ENCODE measurements at places on chromosomes 2 and 18.
A peak's percentile ranks its signal among the peaks of the same experiment; 100 is the strongest.

GRCh38 chr2:242019344-242019743 lies 149.8 kb downstream of the RTP5 start:
- no peak for DNase-seq

DNA sequence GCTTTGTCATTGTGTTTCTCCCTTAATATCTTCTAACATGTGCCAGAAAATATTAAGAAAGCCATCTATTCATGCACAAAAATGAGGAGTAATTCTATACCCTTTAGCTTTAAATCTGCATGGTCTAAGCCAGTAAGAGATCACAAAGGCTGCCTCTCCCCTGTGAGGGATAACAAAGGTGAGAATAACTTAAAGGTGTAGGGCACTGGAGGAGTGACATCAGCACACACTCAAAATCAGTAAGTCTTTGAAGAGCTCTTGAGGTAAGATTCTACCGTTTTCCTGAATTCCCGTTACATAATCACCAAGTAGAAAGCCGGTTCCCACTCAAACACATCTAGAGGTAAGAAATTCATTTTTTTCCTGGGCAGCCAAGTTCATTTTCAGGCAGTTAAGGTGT lies 123.9 kb upstream of the SULT1C3 start:
- DNase-seq, result no peak

DNA sequence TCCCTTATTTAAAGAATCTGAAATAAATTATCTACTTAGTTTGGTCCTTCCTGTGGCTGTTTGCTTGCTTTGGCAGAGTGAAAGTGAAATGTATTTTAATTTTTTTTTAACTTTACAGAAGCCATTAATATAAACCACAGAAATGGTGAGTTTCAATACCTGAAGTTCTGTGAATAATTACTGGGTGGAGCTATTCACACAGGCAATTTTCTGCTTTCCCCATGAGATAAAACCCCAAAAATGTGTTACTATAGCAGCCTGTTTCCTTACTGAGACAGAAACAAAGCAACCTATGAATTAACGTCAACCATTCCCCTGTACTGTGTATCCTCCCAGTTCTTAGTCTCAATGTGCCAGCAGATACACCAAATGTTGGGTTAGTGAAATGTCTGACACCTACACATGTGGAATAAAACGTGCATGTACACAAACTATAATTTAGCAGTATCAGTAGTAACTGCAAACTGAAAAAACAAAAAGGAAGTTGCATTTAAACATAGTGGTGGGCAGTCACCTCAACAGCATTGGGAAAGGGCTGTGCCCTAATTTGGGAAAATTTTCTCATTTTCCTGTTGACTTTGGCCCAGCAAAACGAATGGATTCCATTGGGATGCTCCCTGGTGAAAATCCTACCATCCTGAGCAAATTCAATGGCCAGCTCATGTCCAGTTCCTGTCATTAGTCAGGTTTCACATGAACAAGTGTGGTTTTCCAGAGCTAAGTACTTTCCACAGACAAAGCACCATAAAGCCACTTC lies 73.1 kb upstream of the RMDN2 start:
- no peak for DNase-seq

- DNase-seq, result no peak
Measured at GRCh38 chr2:239241431-239241960, 159.3 kb downstream of the HDAC4 start.

- DNase-seq, result no peak
Measured at GRCh38 chr2:72924353-72925240, 7.3 kb downstream of the EMX1 start.

GRCh38 chr18:24315170-24315569 lies 82.5 kb downstream of the OSBPL1A start:
- no peak for DNase-seq

DNA sequence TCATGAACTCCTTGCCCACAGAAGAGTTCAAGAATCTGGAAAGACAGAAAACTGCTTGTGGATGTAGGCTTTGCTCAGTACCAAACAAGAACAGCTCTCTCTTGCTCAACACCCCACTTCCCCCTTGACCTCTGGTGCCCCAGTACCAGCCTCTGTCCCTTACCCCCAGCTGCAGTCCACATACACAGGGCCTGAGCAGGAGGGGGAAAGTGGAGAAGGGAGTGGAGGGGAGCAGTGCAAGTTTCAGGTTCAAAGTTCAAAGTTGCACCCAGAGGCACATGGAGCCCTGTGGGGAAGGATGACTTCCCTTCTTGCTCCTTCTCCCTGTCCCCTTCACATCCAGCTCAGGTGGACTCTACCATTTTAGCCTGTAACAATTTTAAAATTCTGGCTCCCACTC lies 61.1 kb upstream of the LPIN2 start:
- no peak for DNase-seq

DNA sequence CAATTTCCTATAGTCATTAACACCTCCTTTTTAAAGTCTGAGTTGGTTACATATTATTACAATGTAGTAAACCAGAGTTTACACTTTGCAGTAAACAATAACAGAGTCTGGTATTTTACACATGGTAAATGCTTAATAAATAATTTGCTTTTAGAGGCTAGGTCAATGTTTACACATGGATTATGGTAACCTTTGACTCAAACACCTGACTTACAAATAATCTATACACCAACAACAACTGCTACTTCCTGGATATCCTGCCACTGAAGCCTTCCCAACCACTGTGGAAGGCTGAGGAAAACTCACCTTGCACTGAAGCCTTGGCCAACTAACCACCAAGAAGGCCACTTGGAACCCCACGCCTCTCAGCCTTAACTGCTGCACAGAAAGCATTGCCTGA lies 5.4 kb downstream of the ALS2 start:
- DNase-seq, result no peak

DNA sequence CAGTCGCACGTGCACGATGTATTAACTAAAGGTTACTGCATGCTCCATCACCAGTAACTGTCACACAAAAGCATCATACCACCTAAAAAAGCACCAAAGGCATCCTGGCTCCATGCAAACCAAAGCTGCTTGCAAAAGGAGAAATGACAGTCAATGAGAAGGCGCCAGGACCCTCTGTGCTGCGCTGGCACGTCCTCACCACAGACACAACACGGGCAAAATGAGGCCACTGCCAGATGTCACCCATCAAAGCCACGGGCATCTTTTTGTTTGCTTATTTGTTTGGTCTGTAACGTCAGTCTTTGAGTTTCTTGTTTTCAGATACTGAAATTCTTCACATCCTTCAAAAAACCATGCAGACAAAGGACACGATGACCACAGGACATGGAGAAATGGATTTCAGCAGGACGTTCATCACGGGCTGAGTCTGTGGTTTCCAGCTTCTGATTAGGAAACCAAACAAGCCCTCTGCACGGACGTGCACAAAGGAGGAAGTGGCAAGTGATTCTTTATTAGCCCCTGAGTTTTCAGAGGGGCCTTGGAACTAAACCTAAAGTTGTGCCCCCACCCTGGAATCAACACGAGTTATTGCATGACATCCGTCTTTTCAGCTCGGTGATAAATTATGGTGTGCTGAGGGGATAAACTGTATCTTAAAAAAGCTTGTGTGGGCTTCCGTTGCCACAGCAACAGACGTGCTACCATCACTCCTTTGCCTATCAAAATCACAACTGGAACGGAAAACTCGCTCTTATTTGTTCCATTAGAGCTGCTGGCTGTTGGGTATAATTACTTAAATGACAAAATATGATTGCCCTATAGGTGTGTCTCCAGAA lies 181.8 kb downstream of the EIPR1 start:
- no peak for DNase-seq

- DNase-seq, result peak; percentile 49
Measured at GRCh38 chr2:96819128-96819875, 3.2 kb downstream of the CNNM3 start.

GRCh38 chr2:36561237-36561944 lies 36.6 kb downstream of the FEZ2 start:
- DNase-seq, result no peak

DNA sequence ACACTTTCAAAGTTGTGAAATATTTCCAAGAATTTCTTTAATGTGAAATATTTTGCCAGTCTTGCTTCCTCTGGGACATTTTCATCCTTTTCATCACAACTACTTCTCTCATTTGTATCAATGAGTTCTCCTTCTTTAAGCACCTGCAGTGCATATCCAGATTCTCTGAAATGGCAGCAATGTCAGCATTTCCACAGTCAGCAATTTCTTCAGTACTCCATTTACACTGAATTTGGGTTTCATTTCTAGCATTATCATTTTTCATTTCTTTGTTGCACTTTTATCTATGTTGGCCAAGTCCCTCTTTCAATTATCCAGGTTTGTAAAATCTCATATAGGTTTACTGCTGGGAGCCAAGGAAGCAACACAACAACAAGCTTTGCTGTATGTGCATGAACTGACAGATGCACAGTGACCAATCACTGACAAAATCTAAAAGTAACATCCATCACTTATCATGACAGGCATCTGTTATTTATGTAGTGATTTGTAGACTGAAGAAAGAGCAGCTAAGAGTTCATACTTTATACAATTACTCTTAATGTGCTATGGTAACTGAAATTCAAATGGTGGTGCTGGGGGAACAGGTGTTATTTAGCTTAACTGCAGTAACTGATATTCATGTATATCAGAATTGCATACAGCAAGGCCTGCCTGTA lies 43.9 kb downstream of the SS18 start:
- no peak for DNase-seq

DNA sequence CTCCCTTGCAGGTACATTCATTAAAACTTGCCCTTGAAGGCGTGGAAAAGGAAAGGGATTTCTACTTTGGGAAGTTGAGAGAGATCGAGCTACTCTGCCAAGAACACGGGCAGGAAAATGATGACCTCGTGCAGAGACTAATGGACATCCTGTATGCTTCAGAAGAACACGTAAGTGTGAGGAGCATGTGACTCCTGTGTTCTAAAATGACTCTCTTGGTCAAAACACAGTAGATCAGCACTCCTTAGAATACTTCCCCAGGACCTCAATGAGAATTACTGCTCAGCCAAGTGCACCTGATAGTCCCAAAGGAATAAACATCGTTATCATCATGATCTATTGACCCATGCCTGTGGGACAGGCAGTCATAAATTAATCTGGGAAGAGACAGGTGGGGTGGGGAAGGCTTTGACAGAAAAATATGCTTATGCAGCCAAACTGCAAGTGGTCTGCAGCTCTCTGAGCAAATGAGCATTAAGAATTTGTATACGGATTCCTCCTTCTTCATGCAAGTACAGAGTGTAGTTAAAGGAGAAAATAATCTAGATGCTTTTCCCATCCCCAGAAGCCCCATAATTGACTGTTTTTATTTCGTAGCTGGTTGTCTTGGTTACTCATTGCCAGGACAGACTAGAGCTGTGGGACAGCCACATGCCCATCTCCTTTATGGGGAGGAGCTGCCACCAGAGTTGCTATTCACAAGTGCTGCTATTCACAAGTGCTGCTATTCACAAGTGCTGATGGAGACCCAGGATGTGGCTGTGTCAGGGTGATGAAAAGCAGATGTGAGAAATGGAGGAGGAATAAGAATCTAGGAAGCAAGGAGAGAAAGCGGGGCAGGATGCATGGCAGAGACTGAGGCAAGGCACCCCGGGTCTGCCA lies 91.0 kb downstream of the MAPRE2 start:
- no peak for DNase-seq

- no peak for DNase-seq
Measured at GRCh38 chr2:185618625-185619024, 120.0 kb upstream of the FSIP2 start.

- no peak for DNase-seq
Measured at GRCh38 chr2:220845766-220846273, 726.3 kb downstream of the EPHA4 start.

- DNase-seq, result peak; percentile 49
Measured at GRCh38 chr2:156803243-156803642, 367.1 kb downstream of the GPD2 start.

- no peak for DNase-seq
Measured at GRCh38 chr2:127762846-127763245, 48.1 kb downstream of the WDR33 start.

GRCh38 chr2:134310107-134311079 lies 56.5 kb downstream of the MGAT5 start:
- DNase-seq, result no peak

DNA sequence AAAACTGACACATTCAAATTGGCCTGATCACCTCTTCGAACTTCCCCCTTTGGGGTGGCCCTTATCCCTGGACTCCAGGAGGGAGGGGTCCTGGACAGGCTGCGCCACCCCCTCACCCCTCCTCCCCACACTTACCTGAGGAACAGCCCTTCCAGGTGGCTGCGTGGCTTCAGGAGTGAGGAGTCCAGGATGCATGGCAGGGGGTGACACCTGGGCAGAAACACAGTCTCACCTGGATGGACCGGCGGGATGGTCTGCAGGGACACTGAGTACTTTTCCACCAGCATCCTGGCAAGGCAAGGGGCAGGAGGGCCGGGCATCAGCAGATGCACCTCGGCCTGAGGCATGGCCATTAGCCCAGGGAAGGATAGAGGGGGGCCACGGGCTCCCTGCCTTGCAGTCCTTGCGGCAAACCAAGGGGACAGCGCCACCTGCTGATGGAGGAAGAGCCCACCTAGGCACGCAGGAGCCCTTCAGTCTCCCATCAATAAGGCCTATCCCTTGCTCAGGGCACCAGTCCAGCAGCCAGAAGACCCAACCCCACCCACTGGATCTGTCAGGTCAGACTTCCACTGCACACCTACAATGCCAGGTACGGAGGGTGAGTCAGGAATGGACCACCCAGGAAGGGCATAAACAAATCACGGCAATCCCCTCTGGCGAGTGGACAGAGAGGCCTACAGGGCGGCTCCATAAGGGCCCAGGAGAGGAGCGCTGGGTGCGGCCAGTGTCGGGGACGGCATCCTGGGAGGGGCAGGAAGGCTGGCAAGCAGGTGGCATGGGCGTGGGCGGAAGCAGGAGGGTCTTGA lies 26.0 kb downstream of the FAM178B start:
- DNase-seq, result peak; percentile 85

- DNase-seq, result no peak
Measured at GRCh38 chr2:205760157-205760556, 77.9 kb downstream of the NRP2 start.

GRCh38 chr2:138881126-138881525 lies 100.9 kb upstream of the NXPH2 start:
- no peak for DNase-seq

GRCh38 chr2:227052879-227053278 lies 111.1 kb downstream of the COL4A4 start:
- peak; percentile 95 for DNase-seq

- DNase-seq, result no peak
Measured at GRCh38 chr2:97785818-97786217, 72.4 kb downstream of the ZAP70 start.

DNA sequence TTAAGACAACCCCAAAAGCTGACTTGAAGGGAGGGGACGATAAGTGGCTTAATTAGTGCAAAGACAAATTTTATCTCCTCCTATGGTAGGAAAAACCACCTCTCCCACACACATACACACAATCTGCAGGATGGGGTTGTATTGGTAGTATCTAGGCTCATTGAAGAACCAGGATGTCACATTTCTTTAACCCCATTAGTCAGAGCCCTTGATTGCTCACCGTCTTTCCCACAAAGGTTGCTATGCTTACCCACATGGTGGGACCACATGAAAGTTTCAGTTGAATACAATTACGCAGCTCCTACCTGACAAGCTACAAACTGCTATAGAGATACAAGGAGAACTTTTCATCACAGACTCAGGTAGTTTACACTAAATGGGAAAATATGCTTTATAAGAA lies 765.0 kb upstream of the CELF4 start:
- no peak for DNase-seq

Measured in NCI-H345 (cell line).